ENCODE measurements at places on chromosomes 1 and 21. TPM values are rescaled to one million over a fixed set of nuclear protein-coding genes. Genes with fewer than 3 reads are reported as not detected.

DNA sequence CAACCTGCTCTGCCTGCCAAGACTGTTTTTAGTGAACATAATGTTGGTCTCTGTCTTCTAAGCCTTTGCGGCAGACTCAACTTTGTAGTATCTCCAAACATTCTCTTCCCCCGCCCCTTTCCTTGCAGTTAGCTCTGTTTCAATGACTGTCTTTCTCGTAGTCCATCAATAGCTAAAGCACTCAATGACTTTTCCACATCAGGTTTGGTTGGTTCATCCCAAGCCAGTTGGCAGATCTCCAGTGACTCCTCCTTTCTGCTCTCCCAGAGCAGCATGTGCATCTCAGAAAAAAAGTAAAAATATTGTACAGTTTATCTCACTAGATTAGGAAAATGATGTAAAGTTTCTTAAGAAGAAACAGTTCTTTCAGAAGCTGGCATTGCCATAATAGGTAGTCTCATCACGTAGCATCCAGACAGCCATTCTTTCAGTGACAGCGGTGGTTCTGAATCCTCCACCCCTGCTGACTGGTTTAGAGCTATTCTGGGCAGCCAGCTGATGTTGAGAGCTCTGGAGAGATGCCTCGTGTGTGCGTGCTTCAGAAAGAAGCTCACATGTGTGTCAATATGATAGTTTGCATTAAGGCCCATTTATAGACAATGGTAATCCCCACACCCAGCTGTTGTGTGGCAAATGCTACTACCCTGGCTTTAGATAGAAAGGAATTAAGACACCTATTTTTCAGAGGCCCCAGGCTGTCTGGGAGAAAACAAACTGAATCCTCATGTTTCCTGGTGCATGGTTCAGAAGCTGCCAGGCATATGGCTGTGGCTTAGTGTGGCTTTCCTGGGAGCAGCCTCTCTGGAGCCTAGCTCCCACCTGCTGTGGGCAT is 53.2 kb downstream of the CNN3 start:
- H3K27ac ChIP-seq, result no peak overlapping the region
- H3K4me1 ChIP-seq, result no peaks in the 10 kb centered on the region
- H3K4me3 ChIP-seq, result no peak overlapping the region
- no peaks in the 10 kb centered on the region for H3K36me3 ChIP-seq
- no peaks in the 10 kb centered on the region for H3K27me3 ChIP-seq
- DNase-seq, result no peak

PROX1 gene
- 5.7 TPM for total RNA-seq

GRCh38 chr1:121544500-121544899 is 359.7 kb downstream of the SRGAP2C start:
- no peaks in the 10 kb centered on the region for H3K36me3 ChIP-seq
- no peak overlapping the region for H3K27ac ChIP-seq
- H3K4me1 ChIP-seq, result no peaks in the 10 kb centered on the region
- DNase-seq, result no peak
- H3K4me3 ChIP-seq, result no peak overlapping the region
- no peaks in the 10 kb centered on the region for H3K27me3 ChIP-seq

TMEM51 gene
- total RNA-seq, result 1.8 TPM

ELOA gene
- total RNA-seq, result 69.2 TPM

GRCh38 chr1:15445390-15446122 is 7.3 kb downstream of the CTRC start:
- H3K36me3 ChIP-seq, result no peaks in the 10 kb centered on the region
- H3K27ac ChIP-seq, result no peak overlapping the region
- DNase-seq, result no peak
- H3K4me1 ChIP-seq, result no peaks in the 10 kb centered on the region
- H3K27me3 ChIP-seq, result no peaks in the 10 kb centered on the region
